ENCODE measurements at places on chromosomes 1 and 21.
A peak's percentile ranks its signal among the peaks of the same experiment; 100 is the strongest.

GRCh38 chr1:115115521-115116161 lies 26.3 kb upstream of the TSPAN2 start:
- no peak for DNase-seq

- DNase-seq = no peak
These were observed at the start of gene LRRC42 for GRCh38 chr1:53946252-53947171. LRRC42 (plus strand) TSS chr1:53946350; CDS start chr1:53952000, 5,650 bp downstream.

- no peak for DNase-seq
These were observed 12.7 kb upstream of the S100A8 start for GRCh38 chr1:153403421-153404085.

DNA sequence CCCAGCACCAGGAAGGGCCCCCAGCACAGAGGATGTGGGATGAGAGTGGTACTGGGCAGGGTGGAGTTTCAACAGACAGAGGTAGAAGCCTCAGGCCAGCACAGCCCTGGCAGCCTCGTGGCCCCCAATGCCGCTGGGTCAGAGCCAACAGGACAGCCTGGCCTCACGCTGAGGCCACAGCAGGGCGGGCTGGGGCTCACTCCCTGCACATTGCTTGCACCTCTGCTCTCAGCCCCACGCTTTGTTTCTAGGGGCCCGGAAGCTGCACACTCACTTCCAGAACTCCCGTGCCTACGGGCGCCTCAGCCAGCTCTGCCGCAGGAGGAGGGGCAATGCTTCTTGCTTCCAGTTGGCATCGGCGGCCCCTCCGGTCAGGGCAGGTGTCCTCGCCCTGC lies 72.9 kb downstream of the SIK1 start:
- DNase-seq = no peak

GRCh38 chr1:197463142-197463541 lies 195.1 kb downstream of the CRB1 start:
- DNase-seq = no peak

GRCh38 chr1:9289090-9289534 lies 3.6 kb upstream of the SPSB1 start:
- peak; percentile 66 for DNase-seq

- DNase-seq = no peak
These were observed 180.0 kb upstream of the HMGB4 start for GRCh38 chr1:33683913-33684312.

DNA sequence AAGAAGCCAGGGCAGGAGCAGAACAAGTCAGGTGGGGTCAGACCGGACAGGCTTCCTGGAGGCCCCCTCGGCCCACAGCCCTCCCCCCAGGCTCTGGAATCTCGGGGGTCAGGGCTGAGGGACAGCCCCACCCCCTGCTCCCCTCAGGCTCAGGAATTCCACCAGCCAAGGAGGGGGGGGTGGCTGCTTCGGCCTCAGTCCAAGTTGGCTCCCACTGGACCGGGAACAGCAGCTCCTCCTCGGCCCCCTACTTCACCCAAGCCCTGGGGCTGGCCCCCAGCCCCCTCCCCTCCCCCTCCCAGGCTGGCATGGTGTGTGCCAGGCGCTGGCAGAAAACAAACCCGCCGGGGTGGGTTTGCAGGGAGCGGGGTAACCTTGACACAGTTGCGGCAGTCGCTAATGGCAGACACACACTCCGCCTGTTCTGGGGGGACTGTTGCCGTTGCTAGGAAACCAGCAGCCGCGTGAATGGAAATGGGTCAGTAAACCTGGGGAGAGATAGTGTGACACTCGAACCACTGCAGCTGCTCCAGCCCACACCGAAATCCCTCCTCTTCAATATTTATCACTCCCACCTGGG lies 32.4 kb downstream of the AHDC1 start:
- DNase-seq = no peak

DNA sequence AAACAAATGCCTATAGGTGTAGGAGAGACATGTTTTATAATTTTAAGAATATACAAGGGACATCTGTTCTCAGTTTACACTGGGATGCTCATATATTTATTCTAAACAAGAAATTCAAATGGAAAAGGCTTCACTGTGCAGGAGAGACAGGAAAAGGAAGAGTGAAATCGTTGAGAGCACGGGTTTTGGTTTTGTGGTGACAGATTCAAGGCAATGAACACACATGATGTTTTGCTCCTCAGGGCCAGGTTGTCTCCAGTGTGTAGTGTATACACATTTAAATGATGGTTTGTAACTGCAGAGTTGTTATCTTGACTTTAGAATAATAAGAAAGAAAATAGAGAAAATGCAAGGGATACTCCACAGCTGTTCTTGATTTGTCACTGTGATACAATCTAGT lies 73.7 kb downstream of the S1PR1 start:
- DNase-seq = no peak

GRCh38 chr21:42038826-42039425 lies 28.8 kb upstream of the ZBTB21 start:
- no peak for DNase-seq

DNA sequence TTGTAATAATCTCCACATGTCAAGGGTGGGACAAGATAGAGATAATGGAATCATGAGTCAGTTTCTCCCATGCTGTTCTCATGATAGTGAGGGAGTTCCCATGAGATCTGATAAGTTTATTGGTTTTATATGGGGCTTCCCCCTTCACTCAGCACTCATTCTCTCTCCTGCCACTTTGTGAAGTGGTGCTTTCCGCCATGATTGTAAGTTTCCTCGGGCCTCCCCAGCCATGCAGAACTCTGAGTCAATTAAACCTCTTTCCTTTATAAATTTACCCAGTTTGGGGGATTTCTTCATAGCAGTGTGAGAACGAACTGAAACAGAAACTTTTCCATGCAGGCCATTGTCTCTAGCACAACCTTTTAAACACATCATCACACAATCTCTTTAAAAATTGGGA lies 221.5 kb upstream of the BRINP3 start:
- DNase-seq = no peak

- no peak for DNase-seq
These were observed 26.4 kb upstream of the FMO1 start for GRCh38 chr1:171221665-171222591.

DNA sequence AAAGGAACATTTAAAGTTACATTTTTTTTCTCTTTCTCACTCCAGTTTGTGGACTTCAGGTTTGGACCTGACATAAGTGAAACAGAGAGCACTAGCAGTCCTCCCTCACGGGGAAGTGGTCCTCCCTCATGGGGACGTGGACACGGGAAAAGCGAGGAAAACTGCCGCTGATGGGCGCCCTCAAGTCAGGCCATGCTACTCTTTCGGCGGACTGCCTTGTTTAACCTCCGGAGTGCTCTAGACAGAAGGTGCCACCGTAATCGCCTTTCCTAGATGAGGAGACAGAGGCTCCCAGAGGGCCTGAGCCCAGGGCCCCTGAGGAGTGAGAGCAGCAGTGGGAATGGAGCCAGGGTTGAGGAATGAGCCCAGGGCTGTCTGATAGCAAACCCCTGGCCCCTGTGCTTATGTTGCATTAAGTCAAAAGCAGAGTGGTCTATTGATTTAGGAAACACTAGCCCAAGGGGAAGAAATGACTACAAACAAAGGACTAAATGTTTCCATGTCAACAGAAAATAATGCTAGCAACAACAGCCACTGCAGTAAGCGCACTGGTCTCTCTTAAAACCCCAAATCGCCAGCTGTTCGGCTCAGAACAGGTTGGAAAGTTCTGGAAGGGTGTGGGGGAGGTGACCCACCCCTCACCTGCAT lies 84.1 kb downstream of the DMRTB1 start:
- DNase-seq = no peak

DNA sequence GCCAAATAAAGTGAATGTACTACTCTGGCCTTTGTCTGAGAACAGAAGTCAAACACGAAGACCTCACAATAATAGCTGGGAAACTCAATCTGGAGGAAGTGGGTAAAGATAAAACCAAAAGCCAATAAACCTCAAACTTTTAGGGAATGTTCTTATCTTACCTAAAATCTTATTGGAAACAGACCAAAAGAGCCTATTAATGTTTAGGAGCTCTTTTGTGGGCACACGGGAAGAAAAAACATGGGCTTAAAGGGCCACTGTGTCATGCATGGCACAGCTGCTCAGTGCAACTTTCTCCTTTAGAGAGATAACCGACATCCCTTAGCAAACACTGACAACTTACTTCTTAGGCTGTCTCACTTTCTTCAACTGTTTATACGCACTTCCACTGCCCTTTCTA lies 16.1 kb downstream of the EIF2B3 start:
- DNase-seq = no peak

DNA sequence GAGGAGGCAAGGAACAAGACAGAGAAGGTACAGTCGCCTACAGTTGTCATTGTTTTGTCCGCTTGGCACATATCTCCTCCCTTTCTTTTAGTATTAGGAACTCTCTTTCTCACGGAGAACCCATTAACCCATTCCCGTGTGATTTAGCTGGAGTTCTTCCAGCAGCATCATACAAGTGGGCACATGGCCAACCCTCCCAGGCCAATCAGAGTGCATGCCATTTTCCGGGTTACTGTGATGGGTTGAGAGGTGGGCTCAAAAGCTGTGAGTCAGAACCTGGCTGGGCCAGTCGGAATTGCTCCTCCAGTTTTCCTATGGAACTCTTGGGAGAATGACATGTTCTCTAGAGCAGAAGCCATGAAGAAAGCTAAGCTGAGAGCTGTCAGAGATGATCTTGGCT lies 83.1 kb upstream of the SOD1 start:
- no peak for DNase-seq

DNA sequence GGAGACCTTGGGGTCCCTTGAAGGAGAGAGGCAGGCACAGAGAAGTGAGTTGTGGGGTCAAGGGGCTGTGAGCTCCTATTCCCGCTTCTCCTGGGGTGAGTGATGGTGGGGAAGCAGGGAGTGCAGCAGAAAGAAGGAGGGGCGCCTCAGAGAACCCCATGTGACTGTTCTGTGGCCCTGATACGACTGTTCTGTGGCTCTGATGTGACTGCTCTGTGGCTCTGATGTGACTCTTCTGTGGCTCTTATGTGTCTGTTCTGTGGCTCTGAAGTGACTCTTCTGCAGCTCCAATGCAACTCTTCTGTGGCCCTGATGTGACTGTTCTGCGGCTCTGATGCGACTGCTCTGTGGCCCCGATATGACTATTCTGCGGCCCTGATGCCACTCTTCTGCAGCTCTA lies 29.9 kb upstream of the UMODL1 start:
- DNase-seq = no peak

Data from stimulated activated CD8-positive, alpha-beta memory T cell treated with anti-CD3 and anti-CD28 coated beads, Interleukin-15, amount 100 ng/mL, for 48 hours (primary cell).